ENCODE measurements at places on chromosomes 5 and 9. TPM values are rescaled to one million over a fixed set of nuclear protein-coding genes. Genes with fewer than 3 reads are reported as not detected.

The STK32A gene
- total RNA-seq, result 0.92 TPM

The CSF2 gene
- total RNA-seq, result 69.9 TPM

DNA sequence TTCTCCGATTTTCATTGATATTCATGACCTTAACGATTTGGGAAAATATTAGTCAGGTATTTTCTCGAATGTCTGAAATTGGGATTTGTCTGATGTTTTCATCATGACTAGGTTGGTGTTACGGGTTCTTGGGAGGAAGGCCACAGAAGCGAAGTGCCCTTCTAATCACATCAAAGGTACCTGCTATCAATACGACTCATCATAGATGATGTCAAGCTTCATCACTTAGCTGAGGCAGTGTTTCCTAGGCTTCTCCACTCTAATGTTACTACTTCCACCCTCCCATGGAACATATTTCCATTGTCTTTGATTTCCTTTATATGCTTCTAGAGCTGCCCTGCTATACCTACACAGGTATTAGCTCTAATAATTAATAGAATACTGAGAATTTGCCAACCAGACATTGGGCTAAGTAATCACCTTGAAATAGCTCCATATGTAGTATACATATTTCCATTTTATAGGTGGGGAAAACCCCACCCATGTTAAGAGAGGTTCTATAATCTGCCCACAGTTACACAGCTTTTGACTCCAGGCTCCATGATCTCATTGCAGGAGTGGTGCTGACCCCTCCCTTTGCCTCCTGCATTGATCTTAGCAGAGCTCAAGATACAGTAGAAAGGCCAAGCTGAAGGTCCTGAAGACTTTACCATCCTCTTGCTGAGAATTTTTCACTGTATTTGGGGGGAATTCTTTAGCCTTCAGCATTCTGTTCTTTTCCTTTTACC is 238.6 kb upstream of the ADAMTSL1 start:
- peak; percentile 26 for DNase-seq

- no peak for DNase-seq
Measured at GRCh38 chr5:142450419-142450818, 125.6 kb upstream of the SPRY4 start.
